ENCODE measurements at places on chromosomes 5 and 9. TPM values are rescaled to one million over a fixed set of nuclear protein-coding genes. Genes with fewer than 3 reads are reported as not detected.

The SLIT3 gene
- total RNA-seq, result 7.8 TPM

The PJA2 gene
- total RNA-seq, result 94.5 TPM

The MYOT gene
- total RNA-seq, result 54.8 TPM

The CCDC192 gene
- total RNA-seq, result not detected

The ZNF883 gene
- total RNA-seq, result 3.1 TPM

The STOM gene
- 76.7 TPM for total RNA-seq

The TRPM6 gene
- under 0.01 TPM for total RNA-seq

The TEX10 gene
- 29.2 TPM for total RNA-seq

The IL13 gene
- total RNA-seq, result not detected

The CDC25C gene
- 3.7 TPM for total RNA-seq

The SMIM33 gene
- total RNA-seq, result not detected

The PDGFRB gene
- 86.6 TPM for total RNA-seq

The CRHBP gene
- not detected for total RNA-seq

All from skeletal muscle tissue (tissue), 5 donors.